ENCODE measurements at places on chromosomes 4 and X. TPM values are rescaled to one million over a fixed set of nuclear protein-coding genes. Genes with fewer than 3 reads are reported as not detected.
A peak's percentile ranks its signal among the peaks of the same experiment; 100 is the strongest.

ERAS gene
- 0.25 TPM for total RNA-seq

FAM184B gene
- total RNA-seq, result not detected

OCRL gene
- total RNA-seq, result 26.8 TPM

DNA sequence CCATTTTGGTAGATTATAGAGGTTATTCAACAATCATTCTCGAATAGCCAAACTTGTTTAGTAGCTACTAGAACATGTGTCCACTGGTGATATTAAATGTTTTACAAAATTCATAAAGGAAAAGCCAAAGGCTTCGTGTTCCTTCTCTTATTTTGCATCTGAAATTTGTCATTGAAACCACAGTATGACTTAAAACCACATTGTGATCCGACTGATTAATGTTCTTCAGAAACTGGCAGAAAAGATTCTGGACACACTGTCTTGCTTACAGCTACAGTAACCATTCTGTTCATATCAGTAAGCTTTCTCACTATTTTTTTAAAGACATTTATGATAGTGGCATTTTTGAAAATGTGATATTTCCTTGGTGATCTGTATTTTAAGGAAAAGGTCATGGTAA is 2.6 kb upstream of the SMARCA1 start:
- H3K27me3 ChIP-seq, result peaks cover 3% of the 10 kb centered on the region
- peaks cover 6% of the 10 kb centered on the region for H3K4me1 ChIP-seq
- DNase-seq, result no peak

GRCh38 chrX:129359269-129359668 is 164.0 kb downstream of the SMARCA1 start:
- DNase-seq, result peak; percentile 11
- peaks cover 4% of the 10 kb centered on the region for H3K36me3 ChIP-seq
- no peak overlapping the region for H3K27ac ChIP-seq
- no peak overlapping the region for H3K4me3 ChIP-seq
- H3K4me1 ChIP-seq, result no peaks in the 10 kb centered on the region

- peaks cover 15% of the 10 kb centered on the region for H3K4me1 ChIP-seq
- H3K27me3 ChIP-seq, result no peaks in the 10 kb centered on the region
- H3K27ac ChIP-seq, result peak overlapping the region; percentile 17
- peak; percentile 24 for DNase-seq
Measured at GRCh38 chr4:101114936-101115372, 232.4 kb downstream of the PPP3CA start.

- H3K4me1 ChIP-seq, result no peaks in the 10 kb centered on the region
- H3K27ac ChIP-seq, result no peak overlapping the region
- DNase-seq, result no peak
- H3K4me3 ChIP-seq, result no peak overlapping the region
Measured at GRCh38 chr4:2174061-2174460, 67.9 kb downstream of the HAUS3 start.

IL1RAPL2 gene
- 3.2 TPM for total RNA-seq

PPP4R3C gene
- not detected for total RNA-seq

- H3K27ac ChIP-seq, result peak overlapping the region; percentile 61
- peak overlapping the region; percentile 79 for H3K4me3 ChIP-seq
- H3K27me3 ChIP-seq, result peaks cover 14% of the 10 kb centered on the region
- H3K4me1 ChIP-seq, result no peaks in the 10 kb centered on the region
- peaks cover 5% of the 10 kb centered on the region for H3K36me3 ChIP-seq
- DNase-seq, result peak; percentile 28
Measured at GRCh38 chrX:134459683-134460004, 321 bp upstream of the HPRT1 start.

GRCh38 chrX:76538860-76539259 is 111.3 kb downstream of the MAGEE1 start:
- H3K4me1 ChIP-seq, result no peaks in the 10 kb centered on the region
- no peaks in the 10 kb centered on the region for H3K27me3 ChIP-seq
- no peak for DNase-seq
- H3K27ac ChIP-seq, result no peak overlapping the region
- no peaks in the 10 kb centered on the region for H3K36me3 ChIP-seq

DNA sequence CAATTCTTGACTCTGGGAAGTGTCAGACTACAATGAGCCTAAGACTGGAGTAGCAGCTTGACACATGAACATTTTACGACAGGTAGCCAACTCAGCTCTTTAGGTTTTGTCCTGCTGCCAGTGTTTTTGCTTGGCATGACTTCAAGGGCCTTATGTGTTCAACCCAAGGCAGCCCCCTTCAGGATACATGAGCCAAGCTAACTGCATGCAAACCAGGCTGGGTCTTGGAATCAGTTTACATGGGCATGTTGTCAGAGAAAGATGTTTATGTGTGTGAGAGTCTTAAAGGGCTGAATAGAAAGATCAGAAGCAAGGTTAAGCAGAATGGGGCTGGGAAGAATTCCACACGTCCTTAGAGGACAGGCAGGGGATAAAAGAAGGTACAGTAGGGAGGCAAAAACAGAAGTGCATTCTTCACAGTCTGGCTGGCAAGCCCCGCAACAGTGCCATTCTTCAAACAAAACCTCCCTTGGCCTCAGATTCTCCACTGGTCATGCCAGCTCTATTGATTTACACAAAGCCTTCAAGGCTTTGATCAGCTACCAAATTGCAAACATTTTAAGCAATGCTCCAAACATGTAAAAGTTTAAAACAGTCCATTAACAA is 97.3 kb downstream of the NKX6-1 start:
- no peaks in the 10 kb centered on the region for H3K36me3 ChIP-seq
- H3K4me1 ChIP-seq, result peaks cover 7% of the 10 kb centered on the region
- no peak overlapping the region for H3K27ac ChIP-seq
- H3K4me3 ChIP-seq, result no peak overlapping the region
- H3K27me3 ChIP-seq, result peaks cover 22% of the 10 kb centered on the region
- DNase-seq, result peak; percentile 51

FDCSP gene
- not detected for total RNA-seq

SHOX gene
- total RNA-seq, result not detected

GRCh38 chr4:161356351-161356750 is 807.4 kb downstream of the FSTL5 start:
- no peaks in the 10 kb centered on the region for H3K27me3 ChIP-seq
- H3K27ac ChIP-seq, result no peak overlapping the region
- no peaks in the 10 kb centered on the region for H3K36me3 ChIP-seq
- no peak for DNase-seq
- H3K4me3 ChIP-seq, result no peak overlapping the region

DNA sequence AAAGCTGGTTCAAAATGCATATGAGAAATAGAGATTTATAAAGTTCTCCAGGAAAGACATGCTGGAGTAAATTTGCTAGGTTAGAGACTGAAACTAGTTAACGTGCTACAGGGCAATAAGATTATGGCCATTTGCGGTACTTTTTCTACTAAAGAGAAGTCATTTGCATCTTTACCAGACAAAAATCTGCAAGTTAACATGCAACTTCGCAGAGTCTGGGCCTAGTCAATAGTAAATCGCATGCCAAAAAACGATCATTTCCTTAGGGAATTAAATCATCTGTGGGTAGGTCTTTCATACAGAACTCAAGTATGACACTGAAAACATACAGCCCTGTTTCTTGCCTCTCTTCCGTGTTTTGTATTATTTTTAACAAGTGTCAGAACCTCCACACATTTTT is 32.8 kb upstream of the REST start:
- no peaks in the 10 kb centered on the region for H3K27me3 ChIP-seq
- DNase-seq, result no peak
- no peak overlapping the region for H3K27ac ChIP-seq
- H3K4me1 ChIP-seq, result no peaks in the 10 kb centered on the region
- no peaks in the 10 kb centered on the region for H3K36me3 ChIP-seq

ZDHHC15 gene
- total RNA-seq, result not detected

- DNase-seq, result no peak
- H3K27ac ChIP-seq, result no peak overlapping the region
- no peaks in the 10 kb centered on the region for H3K36me3 ChIP-seq
- H3K27me3 ChIP-seq, result no peaks in the 10 kb centered on the region
Measured at GRCh38 chr4:134665429-134665828, 463.8 kb upstream of the PABPC4L start.

DNA sequence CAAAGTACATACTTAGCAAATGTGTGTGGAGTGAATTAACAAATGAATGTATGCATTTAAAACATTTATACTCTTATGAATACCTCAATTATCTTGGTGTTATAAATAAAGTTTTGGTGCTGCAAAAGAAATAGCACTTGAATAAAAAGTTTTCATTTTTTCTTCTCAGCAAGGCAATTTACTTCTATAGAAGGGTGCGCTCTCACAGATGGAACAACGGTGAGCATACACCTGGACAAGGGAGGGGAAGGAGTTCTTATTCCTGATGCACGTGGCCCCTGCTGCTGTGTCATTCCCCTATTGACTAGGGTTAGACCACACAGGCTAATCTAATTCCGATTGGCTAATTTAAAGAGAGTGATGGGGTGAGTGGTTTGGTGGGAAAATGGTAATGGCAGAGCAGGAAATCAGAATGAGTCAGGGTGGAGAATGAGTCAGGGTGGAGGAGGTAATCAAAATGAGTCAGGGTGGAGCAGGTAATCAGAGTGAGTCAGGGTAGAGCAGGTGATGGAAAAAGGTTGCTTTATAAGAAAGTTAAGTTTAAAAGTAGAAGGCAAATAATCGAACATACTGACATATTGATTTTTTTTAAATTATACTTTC is 28.2 kb upstream of the PGK1 start:
- H3K4me3 ChIP-seq, result no peak overlapping the region
- no peaks in the 10 kb centered on the region for H3K4me1 ChIP-seq
- H3K27ac ChIP-seq, result no peak overlapping the region
- H3K27me3 ChIP-seq, result no peaks in the 10 kb centered on the region
- no peaks in the 10 kb centered on the region for H3K36me3 ChIP-seq

GRCh38 chrX:153848325-153848724 is 18.0 kb upstream of the PDZD4 start:
- H3K4me3 ChIP-seq, result no peak overlapping the region
- no peak for DNase-seq
- H3K36me3 ChIP-seq, result no peaks in the 10 kb centered on the region
- no peak overlapping the region for H3K27ac ChIP-seq
